ENCODE measurements at places on chromosomes 7 and 10.

DNA sequence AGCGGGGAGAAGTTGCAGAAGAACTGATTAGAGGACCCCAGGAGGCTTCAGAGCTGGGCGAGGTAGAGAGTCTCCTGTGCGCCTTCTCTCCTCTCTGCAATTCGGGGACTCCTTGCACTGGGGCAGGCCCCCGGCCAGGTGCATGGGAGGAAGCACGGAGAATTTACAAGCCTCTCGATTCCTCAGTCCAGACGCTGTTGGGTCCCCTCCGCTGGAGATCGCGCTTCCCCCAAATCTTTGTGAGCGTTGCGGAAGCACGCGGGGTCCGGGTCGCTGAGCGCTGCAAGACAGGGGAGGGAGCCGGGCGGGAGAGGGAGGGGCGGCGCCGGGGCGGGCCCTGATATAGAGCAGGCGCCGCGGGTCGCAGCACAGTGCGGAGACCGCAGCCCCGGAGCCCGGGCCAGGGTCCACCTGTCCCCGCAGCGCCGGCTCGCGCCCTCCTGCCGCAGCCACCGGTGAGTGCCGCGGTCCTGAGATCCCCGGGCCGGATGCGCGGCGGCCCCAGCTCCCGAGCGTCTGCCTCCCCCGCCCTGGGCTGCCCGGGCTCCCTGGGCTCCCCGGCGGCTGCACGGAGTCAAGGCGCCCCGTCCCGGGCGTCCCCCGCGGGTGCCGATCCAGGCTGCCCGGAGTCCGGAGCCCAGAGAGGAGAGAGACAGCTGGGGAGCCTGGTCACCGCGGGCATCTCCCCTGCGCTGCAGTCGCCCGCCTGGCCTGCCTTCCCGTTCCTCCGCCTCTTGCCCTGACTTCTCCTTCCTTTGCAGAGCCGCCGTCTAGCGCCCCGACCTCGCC is at the start of gene PLAU:
Gene PLAU, plus strand, starts transcription at position 369 of the 789 bp plus-strand sequence. CDS start 424 bp downstream, outside the sequence.
- DNase-seq: no peak

- no peak for DNase-seq
These were observed 202.5 kb upstream of the PTN start for GRCh38 chr7:137546009-137546408.

- DNase-seq: no peak
These were observed 190.9 kb downstream of the PAXIP1 start for GRCh38 chr7:154812027-154812426.

DNA sequence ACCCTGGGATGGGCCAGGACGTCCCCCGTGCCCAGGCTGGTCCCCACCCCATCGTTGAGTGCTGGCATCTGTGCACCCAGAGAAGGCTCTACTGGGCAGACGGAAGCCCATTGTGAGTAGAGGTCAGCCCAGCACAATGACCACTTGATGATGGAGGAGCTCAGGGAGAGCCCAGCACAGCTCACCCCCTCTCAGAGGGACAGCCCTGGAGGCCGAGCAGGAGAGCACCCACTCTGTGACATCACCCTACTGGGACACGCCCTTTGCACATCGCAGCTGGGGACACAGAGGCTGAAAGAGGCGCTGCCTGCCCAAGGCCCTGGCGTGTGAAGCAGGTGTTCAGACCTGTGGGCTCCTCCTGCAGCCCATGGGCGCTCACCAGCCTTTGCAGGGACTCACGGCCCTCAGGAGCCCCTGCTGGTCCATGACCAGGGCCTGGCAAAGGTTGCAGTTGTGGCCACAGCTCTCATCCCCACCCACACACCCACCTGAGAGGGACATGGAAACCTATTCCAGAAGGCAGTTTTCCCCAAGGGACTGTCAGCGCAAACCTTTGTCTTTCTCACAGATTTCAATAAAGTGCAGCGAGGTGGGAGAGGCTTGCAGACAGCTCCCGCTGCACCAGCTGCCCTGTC is 67.2 kb upstream of the PPP2R2D start:
- DNase-seq: no peak

DNA sequence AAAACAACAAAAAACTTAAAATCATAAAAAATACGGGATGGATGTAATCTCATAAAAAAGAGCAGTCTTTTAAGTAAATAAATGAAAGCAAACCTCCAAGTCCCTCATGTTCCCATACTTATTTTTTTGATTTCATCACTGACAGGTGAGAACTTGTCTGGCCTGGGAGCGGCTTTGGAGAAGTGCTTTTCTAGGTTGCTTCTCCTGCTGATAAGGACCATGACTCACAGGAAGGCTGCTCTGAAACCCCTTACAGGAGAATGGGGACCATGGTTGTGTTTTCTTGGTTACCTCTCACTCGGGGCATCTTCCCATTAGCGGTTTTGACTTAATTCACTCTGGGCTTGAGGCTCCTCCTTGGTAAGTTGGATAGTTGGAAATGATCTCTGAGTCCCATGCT is 237.4 kb downstream of the CAMK1D start:
- no peak for DNase-seq

- DNase-seq: no peak
These were observed 2.6 kb upstream of the CAV1 start for GRCh38 chr7:116522247-116522646.

DNA sequence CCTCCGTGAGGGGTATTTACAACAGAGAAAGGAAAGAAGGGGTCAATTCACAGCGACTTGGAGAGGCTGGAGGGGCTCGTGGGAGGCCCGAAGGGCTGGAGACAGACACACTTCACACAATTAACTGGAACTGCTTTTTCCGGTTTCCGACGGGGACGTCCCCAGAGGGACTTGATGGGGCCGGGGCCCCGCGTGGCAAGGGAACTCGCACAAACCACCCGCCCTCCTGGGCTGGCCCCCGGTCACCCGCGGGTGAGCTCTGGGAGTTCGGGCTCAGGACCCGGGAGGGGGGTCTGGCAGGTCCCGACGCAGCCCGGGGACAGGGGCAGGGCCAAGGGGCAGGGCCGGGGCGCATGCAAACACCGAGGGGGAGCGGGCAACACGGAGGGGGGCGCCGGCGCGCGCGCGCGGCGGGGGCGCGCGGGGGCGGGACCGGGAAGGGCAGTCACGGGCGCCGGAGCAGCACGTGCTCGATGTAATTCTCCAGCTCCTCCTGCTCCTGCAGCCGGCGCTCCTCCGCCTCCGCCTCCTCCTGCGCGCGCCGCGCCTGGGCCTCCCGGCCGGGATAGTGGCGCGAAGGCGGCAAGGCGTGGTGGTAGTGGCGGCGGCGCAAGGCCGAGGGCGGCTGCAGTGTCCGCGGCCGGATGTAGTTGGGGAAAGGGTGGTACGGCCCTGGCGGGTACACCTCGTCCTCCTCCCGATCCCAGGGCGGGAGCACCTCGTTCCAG is 2.7 kb downstream of the VGF start:
- DNase-seq: no peak

- no peak for DNase-seq
These were observed 299.9 kb upstream of the ADARB2 start for GRCh38 chr10:2037246-2037645.

GRCh38 chr10:114526504-114527238 is 122.4 kb upstream of the AFAP1L2 start:
- DNase-seq: no peak
